Activated naive CD4-positive, alpha-beta T cell treated with anti-CD3 and anti-CD28 coated beads, Interleukin-2, amount 10 ng/mL, durations not matched to agents 7 days and 5 days (primary cell): ENCODE measurements at places on chromosomes 1 and 21.

GRCh38 chr1:7632176-7632575 lies 138.9 kb upstream of the VAMP3 start:
- no peaks in the 10 kb centered on the region for H3K36me3 ChIP-seq
- no peak overlapping the region for H3K27ac ChIP-seq
- H3K4me1 ChIP-seq = no peaks in the 10 kb centered on the region
- H3K27me3 ChIP-seq = peaks cover 34% of the 10 kb centered on the region

GRCh38 chr1:38474738-38475623 lies 384.6 kb downstream of the RRAGC start:
- no peaks in the 10 kb centered on the region for H3K36me3 ChIP-seq
- H3K4me3 ChIP-seq = peak overlapping the region; percentile 14
- H3K27me3 ChIP-seq = peaks cover 64% of the 10 kb centered on the region
- H3K4me1 ChIP-seq = peaks cover 14% of the 10 kb centered on the region
- peak overlapping the region; percentile 38 for H3K27ac ChIP-seq
- peak; percentile 27 for DNase-seq

DNA sequence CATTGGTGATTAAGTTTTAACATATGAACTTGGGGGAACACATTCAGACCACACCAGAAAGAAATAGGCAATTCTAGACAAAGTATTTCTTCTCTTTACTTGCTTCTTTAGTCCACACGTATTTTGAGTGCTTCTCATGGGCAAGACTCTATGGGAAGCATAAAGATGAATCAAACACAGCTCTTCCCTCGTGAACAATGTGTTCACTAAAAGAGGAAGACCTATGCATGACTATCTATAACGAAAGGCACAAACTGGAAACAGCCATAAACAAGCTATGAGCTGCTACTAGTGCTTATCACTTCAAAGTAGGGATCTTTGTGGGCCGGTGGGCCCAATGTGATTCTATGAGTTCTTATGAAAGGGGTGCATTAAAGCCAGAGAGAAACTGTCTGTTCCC lies 53.0 kb upstream of the PRDX6 start:
- H3K4me3 ChIP-seq = no peak overlapping the region
- H3K27ac ChIP-seq = no peak overlapping the region
- peaks cover 8% of the 10 kb centered on the region for H3K4me1 ChIP-seq
- no peaks in the 10 kb centered on the region for H3K27me3 ChIP-seq

DNA sequence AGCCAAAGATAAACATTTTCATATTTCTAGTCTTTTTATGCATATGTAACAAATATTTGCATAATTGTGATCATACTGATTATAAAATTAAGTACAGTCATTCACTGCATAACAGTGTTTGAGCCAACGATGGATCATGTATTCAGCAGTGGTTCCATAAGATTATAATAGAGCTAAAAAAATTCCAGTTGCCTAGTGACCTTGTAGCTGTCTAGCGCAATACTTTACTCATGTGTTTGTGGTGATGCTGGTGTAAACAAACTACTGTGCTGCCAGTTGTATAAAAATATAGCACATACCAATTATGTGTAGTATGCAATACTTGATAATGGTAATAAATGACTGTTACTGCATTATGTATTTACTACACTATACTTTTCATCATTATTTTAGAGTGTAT lies 2.1 kb upstream of the S100A10 start:
- H3K27ac ChIP-seq = no peak overlapping the region
- H3K36me3 ChIP-seq = peaks cover 21% of the 10 kb centered on the region
- H3K4me1 ChIP-seq = peaks cover 33% of the 10 kb centered on the region
- peaks cover 22% of the 10 kb centered on the region for H3K27me3 ChIP-seq
- no peak overlapping the region for H3K4me3 ChIP-seq

DNA sequence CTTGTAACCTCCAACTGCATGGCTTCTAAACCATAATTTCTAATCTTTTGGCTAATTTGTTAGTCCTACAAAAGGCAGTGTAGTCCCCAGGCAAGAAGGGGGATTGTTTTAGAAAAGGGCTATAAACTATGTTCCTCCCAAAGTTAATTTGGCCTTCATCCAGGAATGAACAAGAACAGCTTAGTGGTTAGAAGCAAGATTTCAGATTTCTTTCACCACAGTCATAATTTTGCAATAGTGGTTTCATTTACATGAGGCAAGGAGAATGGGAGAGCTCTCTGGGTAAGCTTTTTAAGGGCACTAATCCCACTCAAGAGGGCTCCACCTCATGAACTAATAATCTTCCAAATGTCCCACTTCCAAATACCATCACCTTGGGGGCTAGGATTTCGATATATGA lies 1353.9 kb downstream of the NCAM2 start:
- H3K27ac ChIP-seq = no peak overlapping the region
- no peaks in the 10 kb centered on the region for H3K36me3 ChIP-seq
- H3K27me3 ChIP-seq = no peaks in the 10 kb centered on the region
- H3K4me1 ChIP-seq = no peaks in the 10 kb centered on the region
- H3K4me3 ChIP-seq = no peak overlapping the region

GRCh38 chr1:18852501-18852900 lies 7.0 kb downstream of the TAS1R2 start:
- H3K4me1 ChIP-seq = no peaks in the 10 kb centered on the region
- H3K4me3 ChIP-seq = no peak overlapping the region
- H3K27ac ChIP-seq = no peak overlapping the region

- no peak overlapping the region for H3K4me3 ChIP-seq
- H3K4me1 ChIP-seq = no peaks in the 10 kb centered on the region
- no peaks in the 10 kb centered on the region for H3K36me3 ChIP-seq
- H3K27me3 ChIP-seq = no peaks in the 10 kb centered on the region
- no peak overlapping the region for H3K27ac ChIP-seq
Measured at GRCh38 chr1:3207217-3207848, 138.3 kb downstream of the PRDM16 start.

DNA sequence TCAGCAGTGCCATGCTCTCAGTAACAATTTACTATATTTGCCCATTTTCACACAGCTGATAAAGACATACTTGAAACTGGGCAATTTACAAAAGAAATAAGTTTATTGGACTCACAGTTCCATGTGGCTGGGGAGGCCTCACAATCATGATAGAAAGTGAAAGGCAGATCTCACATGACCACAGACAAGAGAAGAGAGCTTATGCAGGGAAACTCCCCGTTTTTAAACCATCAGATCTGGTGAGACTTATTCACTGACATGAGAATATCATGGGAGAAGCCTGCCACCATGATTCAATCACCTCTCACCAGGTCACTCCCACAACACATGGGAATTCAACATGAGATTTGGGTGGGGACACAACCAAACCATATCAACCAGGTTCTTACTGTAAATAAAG lies 112.1 kb upstream of the C1orf87 start:
- H3K4me1 ChIP-seq = no peaks in the 10 kb centered on the region
- DNase-seq = no peak

DNA sequence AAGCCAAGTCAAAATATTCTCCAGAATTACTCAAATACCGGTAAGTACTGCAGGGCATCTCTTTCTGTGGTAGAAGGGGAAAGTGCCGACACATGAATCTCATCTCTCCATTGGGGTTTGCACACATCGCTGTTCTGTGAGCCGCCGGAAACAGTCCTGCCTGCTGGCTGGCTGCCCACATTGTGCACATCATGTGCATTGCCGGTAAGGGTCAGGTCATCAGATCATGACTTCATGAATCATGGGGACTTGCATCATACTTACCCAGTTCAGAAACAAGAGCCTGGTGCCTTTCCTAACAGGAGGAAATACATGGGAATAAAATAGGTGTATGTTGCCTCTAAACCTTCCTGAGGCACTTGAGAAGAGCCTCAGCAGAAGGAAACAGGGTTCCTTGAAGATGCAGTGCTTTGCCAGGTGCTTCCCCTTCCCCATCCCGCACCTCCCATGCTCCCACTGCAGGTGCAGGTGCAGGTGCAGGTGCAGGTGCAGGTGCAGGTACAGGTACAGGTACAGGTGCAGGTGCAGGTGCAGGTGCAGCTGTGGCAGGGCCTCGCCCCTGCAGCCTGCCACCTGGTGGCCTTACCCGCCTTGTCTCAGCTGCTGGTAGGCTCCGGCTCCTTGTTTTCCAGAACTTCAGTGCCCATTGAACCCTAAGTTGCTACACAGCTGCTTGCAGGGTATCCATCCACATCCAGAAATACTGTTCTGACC lies 26.5 kb downstream of the GPR137B start:
- H3K36me3 ChIP-seq = peaks cover 2% of the 10 kb centered on the region
- no peaks in the 10 kb centered on the region for H3K4me1 ChIP-seq
- no peak overlapping the region for H3K27ac ChIP-seq
- DNase-seq = no peak
- no peak overlapping the region for H3K4me3 ChIP-seq

DNA sequence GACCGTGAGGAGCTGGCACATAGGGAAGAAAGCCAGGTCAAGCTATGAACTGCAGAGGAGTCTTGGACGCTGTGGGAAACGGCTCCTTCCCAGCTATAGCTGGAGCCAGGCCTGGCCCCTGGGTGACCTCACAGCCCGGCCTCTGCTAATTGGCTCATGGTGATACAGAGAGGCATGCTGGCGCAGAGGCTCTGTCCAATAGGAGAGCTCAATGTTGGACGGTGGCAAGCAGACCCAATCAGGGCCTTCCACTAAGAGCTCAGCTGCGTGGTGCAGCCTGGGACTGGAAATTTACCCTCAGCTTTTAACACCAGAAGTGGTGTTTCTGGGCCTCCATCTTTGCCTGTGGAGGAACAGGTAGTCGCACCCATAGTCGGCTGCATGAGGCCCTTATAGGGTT lies 64.4 kb upstream of the GRHL3 start:
- no peak overlapping the region for H3K27ac ChIP-seq
- no peak overlapping the region for H3K4me3 ChIP-seq
- H3K36me3 ChIP-seq = no peaks in the 10 kb centered on the region
- DNase-seq = no peak

DNA sequence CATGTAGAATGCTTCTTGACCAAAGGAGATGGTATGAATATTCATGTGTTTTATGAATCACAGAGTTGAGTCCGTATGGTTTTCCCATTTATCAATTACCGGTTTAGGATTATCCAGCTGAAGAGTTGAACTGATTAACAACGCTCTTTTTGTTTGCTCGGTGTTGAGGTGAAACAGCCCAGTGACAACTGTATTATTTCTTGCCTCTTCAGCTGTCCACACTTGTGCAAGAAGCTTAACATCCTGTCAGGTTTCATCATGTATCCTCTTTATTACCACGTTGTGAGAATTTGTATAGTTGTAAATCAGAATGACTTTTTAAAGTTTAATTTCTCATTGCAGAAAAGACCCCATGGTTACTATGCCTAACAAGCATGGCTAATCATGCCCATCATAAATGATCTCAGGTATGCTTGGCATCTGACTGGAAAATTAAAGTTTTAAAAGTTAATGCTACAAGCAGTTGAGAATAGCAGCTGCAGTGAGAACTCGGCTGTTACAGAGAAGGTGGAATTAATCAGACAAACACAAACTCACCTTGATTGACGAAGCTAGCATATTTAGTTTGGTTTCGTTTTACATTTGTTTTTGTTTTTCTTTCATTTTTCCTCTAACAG lies 563.2 kb upstream of the ADGRL2 start:
- no peak overlapping the region for H3K27ac ChIP-seq
- no peak overlapping the region for H3K4me3 ChIP-seq
- H3K27me3 ChIP-seq = no peaks in the 10 kb centered on the region
